NCI-H1092 (cell line): ENCODE measurements at places on chromosomes 11 and 22.

GRCh38 chr11:1388763-1389102, 1.0 kb upstream of the BRSK2 start:
- no peak for DNase-seq

DNA sequence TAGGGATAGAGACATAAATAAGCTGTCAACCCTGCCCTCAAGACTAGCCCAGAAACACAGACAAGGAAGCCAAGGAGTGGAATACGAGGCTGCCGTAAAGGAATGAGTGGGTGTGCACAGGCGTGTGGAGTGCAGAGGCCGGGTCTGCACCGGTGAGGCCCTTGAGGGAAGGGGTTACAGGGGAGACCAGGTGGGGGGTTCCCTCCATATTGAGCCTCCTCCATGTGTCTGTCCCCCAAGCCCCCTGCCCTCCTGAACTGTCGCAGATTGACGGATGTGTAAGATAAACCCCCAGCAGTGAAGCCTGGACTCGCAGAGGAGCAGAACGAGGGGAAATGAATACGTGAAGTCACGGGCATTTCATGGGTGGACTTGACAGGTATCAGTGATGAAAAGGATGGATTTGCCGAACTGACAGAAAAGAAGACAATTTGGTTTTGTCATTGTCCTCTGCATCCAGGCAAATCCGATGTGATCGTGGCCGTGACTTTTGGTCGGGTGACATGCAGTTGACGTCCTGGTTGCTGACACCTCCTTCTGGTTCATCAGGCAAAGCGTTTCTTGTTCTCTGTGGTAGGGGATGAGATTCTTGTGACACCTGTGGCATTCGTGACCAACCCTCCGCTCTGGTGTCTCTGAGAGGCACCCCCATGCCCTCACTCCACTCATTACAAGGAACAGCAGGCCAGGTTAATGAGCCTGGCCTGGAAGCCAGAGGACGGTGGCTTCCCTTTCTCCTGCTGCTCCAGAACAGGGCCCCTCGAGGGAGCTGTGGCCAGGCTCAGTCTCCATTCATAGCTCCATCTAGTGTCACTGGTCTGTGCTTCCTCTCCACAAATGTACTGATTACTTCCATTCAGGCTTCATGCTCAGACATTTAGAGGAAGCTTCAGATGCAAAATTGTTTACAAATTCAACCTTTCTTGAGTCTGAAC, 223.1 kb upstream of the B3GAT1 start:
- no peak for DNase-seq

- DNase-seq: no peak
Observed at GRCh38 chr22:35977136-35977535, 51.5 kb downstream of the RBFOX2 start.

- no peak for DNase-seq
Observed at GRCh38 chr11:27281740-27282590, 81.0 kb downstream of the CCDC34 start.
